ENCODE measurements at places on chromosomes 3 and 15. TPM values are rescaled to one million over a fixed set of nuclear protein-coding genes. Genes with fewer than 3 reads are reported as not detected.

GADL1 gene
- total RNA-seq: not detected

STRIT1 gene
- total RNA-seq: not detected

- peaks cover 14% of the 10 kb centered on the region for H3K36me3 ChIP-seq
- no peak overlapping the region for H3K27ac ChIP-seq
- no peak for DNase-seq
- no peaks in the 10 kb centered on the region for H3K27me3 ChIP-seq
- peak overlapping the region; percentile 97 for H3K4me3 ChIP-seq
Observed at GRCh38 chr3:196569003-196569516, 600 bp downstream of the FBXO45 start.

HDDC3 gene
- 18.6 TPM for total RNA-seq

- H3K36me3 ChIP-seq: no peaks in the 10 kb centered on the region
- no peak for DNase-seq
- peaks cover 6% of the 10 kb centered on the region for H3K4me1 ChIP-seq
- no peaks in the 10 kb centered on the region for H3K27me3 ChIP-seq
- H3K27ac ChIP-seq: peak overlapping the region; percentile 33
Observed at GRCh38 chr3:111851511-111851954, 7.5 kb upstream of the PHLDB2 start.

DNA sequence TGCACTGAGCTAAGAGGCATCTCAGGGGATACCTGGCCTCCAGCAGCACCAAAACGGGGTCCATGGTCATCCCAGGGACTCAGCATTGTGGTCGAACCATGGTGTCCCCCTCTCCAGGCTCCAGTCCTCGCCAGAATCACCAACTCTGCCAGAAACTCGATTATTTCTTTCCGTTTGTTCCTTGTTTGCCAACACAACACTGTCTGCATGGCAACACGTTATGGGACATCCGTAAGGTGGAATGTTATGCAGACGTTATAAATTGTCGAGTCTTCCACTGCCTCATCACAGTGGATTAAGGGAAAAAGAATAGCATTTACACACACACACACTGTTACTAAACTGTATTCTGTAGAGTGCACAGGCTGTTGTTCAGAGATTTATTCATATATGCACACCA lies 52.5 kb upstream of the RPL32 start:
- no peaks in the 10 kb centered on the region for H3K36me3 ChIP-seq
- H3K27me3 ChIP-seq: no peaks in the 10 kb centered on the region
- H3K4me1 ChIP-seq: no peaks in the 10 kb centered on the region
- no peak for DNase-seq
- H3K4me3 ChIP-seq: no peak overlapping the region
- no peak overlapping the region for H3K27ac ChIP-seq

GRCh38 chr3:45870099-45870498 lies 16.2 kb upstream of the CCR9 start:
- no peak overlapping the region for H3K27ac ChIP-seq
- no peaks in the 10 kb centered on the region for H3K36me3 ChIP-seq
- H3K4me1 ChIP-seq: no peaks in the 10 kb centered on the region
- no peaks in the 10 kb centered on the region for H3K27me3 ChIP-seq

- no peak overlapping the region for H3K4me3 ChIP-seq
- no peaks in the 10 kb centered on the region for H3K27me3 ChIP-seq
- no peak for DNase-seq
Observed at GRCh38 chr3:24390169-24391130, 104.2 kb downstream of the THRB start.

DNA sequence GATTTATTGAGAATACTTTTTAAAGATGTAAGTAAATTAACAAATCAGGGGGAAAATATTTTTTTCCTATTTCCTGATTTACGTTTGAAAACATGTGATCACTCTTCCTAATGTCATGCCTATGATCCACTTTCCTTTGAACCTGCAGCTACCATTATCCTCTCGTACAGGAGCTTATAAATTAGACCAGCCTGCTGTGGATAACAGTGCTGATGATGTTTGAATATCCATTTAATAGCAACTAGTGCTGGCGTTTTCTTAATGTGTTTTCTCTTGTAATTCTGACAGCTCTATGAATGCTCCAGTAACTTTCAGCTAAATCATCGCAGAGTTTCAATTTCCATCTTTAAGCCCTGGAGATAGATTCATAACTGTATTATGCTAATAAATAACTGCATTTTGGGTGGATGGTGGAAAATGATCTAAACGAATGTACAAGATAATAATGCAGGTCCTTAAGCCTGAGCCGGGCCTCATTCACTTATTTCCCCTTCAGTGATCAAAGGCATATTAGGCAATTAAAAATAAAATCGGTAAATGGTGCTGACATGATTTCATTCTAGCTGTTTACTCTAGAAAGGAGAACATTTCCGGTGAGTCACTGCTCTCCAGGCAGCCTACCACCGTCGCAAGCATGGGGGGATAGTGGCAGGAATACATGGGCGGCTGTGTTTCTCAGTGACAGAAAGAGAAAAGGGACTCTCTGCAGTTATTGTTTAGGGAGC lies 58.5 kb upstream of the SLC24A5 start:
- no peaks in the 10 kb centered on the region for H3K4me1 ChIP-seq
- H3K4me3 ChIP-seq: no peak overlapping the region
- no peak for DNase-seq
- H3K27ac ChIP-seq: no peak overlapping the region
- H3K27me3 ChIP-seq: no peaks in the 10 kb centered on the region

DNA sequence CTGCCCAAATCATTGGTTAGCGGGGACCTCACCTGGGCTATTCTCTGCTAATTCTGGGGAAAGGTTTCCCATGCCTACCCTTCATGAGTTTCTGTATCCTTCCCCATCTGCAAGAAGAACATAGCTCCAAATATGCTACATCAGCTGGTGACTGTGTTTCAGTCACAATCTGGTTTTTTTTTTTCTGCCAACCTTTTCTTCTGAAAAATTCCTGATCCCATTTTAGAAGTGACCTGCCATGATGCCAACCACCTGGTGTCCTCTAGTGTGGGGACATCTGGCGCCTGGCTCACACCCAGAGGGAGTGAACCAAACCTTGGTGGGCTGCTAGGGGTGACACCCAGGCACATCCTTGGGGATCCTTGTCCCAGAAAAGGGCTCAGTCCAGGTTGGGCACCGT lies 76.1 kb downstream of the CHRD start:
- H3K4me1 ChIP-seq: no peaks in the 10 kb centered on the region
- no peak overlapping the region for H3K4me3 ChIP-seq
- no peak for DNase-seq
- H3K36me3 ChIP-seq: no peaks in the 10 kb centered on the region
- no peak overlapping the region for H3K27ac ChIP-seq
- H3K27me3 ChIP-seq: no peaks in the 10 kb centered on the region

CLDN16 gene
- total RNA-seq: 0.44 TPM

TMOD2 gene
- 48.9 TPM for total RNA-seq

DNA sequence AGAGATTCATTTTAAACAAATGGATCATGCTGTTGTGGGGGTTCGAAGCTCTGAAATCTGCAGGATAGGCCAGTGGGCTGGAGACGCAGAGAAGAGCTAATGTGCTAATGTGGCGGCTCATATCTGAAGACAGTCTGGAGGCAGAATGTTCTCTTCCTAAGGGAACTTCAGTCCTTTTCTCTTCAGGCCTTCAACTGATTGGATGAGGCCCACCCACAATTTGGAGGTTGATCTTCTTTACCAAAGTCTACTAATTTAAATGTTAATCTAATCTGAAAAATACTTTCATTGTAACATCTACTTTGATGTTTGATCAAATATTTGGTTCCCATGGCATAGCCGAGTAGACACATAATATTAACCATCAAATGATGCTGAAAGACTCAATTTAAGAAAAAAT lies 940.2 kb downstream of the ROBO1 start:
- H3K36me3 ChIP-seq: no peaks in the 10 kb centered on the region
- H3K27me3 ChIP-seq: no peaks in the 10 kb centered on the region
- H3K4me3 ChIP-seq: no peak overlapping the region

DNA sequence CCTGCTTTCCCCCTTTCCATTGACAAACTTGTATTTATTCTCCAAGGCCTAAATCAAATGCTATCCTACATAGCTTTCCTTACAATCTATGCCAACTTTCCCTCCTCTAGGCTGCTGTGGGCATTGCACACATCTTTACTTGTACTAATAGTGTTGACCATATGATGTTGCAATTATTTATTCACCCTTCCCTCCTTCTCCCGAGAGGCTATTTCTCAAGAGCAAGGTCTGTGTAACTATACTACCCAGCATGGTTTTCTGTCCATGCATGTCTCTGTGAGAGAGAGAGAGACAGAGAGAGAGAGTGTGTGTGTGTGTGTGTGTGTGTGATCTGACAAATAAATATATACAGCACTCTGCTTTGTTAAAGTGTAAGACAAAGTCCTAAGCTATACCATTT lies 63.8 kb downstream of the GTPBP8 start:
- no peak for DNase-seq
- H3K27me3 ChIP-seq: no peaks in the 10 kb centered on the region
- no peaks in the 10 kb centered on the region for H3K36me3 ChIP-seq
- no peak overlapping the region for H3K27ac ChIP-seq
- H3K4me1 ChIP-seq: peaks cover 16% of the 10 kb centered on the region

BBX gene
- total RNA-seq: 104 TPM

DNA sequence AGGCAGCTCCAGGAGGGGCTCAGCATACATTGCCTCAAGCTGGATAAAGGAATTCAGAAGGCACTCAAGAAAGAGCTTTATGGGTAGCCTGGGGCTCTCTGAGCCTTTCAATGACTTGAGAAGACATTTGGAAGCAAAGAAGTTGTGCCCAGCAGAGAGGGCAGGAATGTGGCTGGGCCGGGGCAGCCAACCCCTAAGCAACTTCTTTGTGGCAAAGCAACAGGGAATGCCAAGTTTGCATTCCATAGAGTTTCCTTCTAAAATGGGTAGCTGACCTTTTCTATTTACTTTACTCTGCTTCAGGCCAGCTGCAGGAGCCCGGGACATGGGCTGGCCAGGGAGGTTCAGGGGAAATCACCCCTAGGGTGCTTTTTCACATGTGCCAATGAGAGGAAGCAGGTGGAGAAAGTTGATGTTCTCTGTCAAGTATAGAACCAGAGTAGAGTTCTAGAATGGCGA lies 45.6 kb downstream of the CCDC12 start:
- H3K27me3 ChIP-seq: no peaks in the 10 kb centered on the region
- H3K4me3 ChIP-seq: no peak overlapping the region

DNA sequence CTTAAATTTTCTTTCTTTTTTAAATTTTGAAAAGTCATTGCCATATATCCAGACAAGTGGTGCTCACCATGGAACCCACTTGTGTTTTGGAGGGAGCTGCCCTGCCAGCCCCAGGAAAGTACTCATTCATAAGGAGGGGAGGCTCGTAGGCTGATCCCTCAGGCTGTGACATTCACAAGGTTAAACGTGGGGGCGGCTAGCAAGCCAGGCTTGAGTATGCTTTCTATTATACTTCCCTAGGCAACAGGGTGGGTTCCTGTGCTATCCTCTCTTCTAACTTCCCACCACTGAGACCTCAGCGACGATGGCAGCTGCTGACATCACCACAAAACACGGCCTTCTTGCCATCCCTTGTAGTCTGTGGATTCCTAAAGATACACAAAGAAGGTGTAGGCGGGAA lies 160.5 kb upstream of the C2CD4B start:
- no peaks in the 10 kb centered on the region for H3K36me3 ChIP-seq
- H3K4me3 ChIP-seq: no peak overlapping the region
- peaks cover 5% of the 10 kb centered on the region for H3K4me1 ChIP-seq
- no peak for DNase-seq

VEPH1 gene
- 0.42 TPM for total RNA-seq

MINAR1 gene
- total RNA-seq: 0.21 TPM

DNA sequence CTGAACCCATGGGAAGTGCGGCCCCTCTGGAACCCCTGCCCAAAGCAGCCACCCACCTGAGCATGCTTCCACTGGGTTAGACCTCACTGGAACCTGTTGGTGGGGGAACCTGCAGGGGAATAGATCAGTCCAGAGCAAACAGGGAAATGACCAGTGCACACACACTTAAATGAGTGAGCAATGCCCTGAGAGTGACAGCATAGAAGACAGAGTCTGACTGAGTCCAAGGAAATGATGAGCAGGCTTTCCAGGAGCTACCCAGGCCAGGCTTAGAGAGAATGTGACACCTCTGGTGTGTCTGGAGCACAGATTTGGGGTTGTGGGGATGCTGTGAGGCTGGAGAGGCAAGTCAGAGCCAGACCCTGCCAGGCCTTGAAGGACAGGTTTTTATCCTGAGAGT lies 28.5 kb downstream of the PLA1A start:
- peaks cover 42% of the 10 kb centered on the region for H3K4me1 ChIP-seq
- no peak overlapping the region for H3K27ac ChIP-seq
- H3K4me3 ChIP-seq: no peak overlapping the region
- DNase-seq: no peak
- no peaks in the 10 kb centered on the region for H3K36me3 ChIP-seq

GRCh38 chr3:172690936-172691335 lies 19.9 kb downstream of the NCEH1 start:
- H3K4me1 ChIP-seq: no peaks in the 10 kb centered on the region
- no peaks in the 10 kb centered on the region for H3K27me3 ChIP-seq
- H3K27ac ChIP-seq: no peak overlapping the region
- no peaks in the 10 kb centered on the region for H3K36me3 ChIP-seq
- no peak for DNase-seq

DNA sequence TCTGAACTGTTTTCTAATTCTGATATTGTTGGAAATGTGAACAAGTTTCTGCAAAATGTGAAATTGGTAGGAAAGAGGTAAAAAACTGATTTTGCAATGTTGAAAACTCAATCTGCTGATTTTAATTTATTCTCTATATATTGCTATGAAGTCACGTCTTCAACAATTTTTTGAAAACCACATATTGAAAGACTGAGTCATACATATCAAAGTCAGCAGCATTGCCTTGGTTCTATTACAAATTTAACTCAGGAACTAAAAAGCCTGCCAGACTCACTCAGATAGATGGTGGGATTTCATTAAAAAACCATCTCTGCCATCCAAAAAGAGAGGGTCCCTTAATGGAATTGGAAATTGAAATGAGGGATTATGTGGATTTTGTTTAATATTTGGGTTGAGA lies 351.4 kb downstream of the CNTN3 start:
- no peaks in the 10 kb centered on the region for H3K36me3 ChIP-seq
- H3K27me3 ChIP-seq: no peaks in the 10 kb centered on the region
- no peak overlapping the region for H3K4me3 ChIP-seq
- no peaks in the 10 kb centered on the region for H3K4me1 ChIP-seq
- DNase-seq: no peak

STRA6 gene
- total RNA-seq: 1.9 TPM

- no peaks in the 10 kb centered on the region for H3K27me3 ChIP-seq
- no peak for DNase-seq
- H3K4me1 ChIP-seq: no peaks in the 10 kb centered on the region
- H3K36me3 ChIP-seq: no peaks in the 10 kb centered on the region
Observed at GRCh38 chr15:98649472-98650416, 1.4 kb downstream of the IGF1R start.

Data from tibial nerve (tissue), 4 donors.